ENCODE measurements at places on chromosomes 5 and 9.

- no peak for DNase-seq
These were observed 9.0 kb upstream of the RAD23B start for GRCh38 chr9:107274096-107274495.

- DNase-seq = no peak
These were observed 112.2 kb downstream of the MVB12B start for GRCh38 chr9:126438741-126439401.

GRCh38 chr5:177550122-177550521 is 4.2 kb downstream of the FAM193B start:
- DNase-seq = no peak

GRCh38 chr9:120394058-120394669 is 185.8 kb downstream of the CDK5RAP2 start:
- no peak for DNase-seq

DNA sequence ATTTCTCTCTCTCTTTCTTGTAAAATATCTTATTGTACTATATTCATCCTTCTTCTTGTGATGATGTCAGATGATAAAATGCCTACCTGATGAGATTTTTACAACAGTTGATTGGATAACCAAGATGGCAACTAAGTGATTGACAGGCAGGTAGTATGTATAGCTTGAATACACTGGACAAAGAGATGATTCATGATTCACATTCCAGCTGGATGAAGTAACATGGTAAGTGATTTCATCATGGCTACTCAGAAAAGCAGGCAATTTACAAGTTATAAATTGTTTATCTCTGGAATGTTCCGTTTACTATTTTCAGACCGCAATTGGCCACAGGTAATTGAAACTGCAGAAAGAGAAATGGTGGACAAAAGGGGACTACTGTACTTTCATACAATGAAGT is 1471.7 kb upstream of the C9orf72 start:
- no peak for DNase-seq
